T-helper 17 cell (primary cell): ENCODE measurements at places on chromosomes 11 and 22. TPM values are rescaled to one million over a fixed set of nuclear protein-coding genes. Genes with fewer than 3 reads are reported as not detected.
A peak's percentile ranks its signal among the peaks of the same experiment; 100 is the strongest.

RAG2 gene
- total RNA-seq, result not detected

GRCh38 chr11:56624661-56625110, 10.0 kb upstream of the OR5M1 start:
- no peak overlapping the region for H3K4me3 ChIP-seq
- no peaks in the 10 kb centered on the region for H3K27me3 ChIP-seq
- no peaks in the 10 kb centered on the region for H3K36me3 ChIP-seq
- H3K27ac ChIP-seq, result no peak overlapping the region
- DNase-seq, result no peak

DNA sequence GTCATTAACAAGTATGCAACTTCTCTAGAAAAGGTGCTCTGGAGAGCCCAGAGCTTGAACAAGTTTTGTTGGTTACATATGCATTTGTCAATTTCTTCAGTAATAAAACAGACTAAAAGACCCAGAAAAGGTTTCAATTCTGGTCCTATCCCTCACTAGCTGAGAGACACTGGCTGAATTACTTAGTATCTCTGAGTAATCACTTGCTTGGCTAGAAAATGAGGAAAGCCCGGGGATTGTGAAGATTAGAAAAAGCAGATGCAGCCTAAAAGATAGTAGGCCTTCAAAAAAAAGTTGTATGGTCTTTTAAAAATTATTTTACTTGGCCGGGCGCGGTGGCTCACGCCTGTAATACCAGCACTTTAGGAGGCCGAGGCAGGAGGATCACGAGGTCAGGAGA, 41.2 kb downstream of the MAPK1 start:
- no peaks in the 10 kb centered on the region for H3K36me3 ChIP-seq
- H3K4me3 ChIP-seq, result no peak overlapping the region
- no peak for DNase-seq
- no peaks in the 10 kb centered on the region for H3K27me3 ChIP-seq
- peak overlapping the region; percentile 32 for H3K27ac ChIP-seq

TMPRSS13 gene
- 2.4 TPM for total RNA-seq

KLHL35 gene
- total RNA-seq, result 1.3 TPM

DNA sequence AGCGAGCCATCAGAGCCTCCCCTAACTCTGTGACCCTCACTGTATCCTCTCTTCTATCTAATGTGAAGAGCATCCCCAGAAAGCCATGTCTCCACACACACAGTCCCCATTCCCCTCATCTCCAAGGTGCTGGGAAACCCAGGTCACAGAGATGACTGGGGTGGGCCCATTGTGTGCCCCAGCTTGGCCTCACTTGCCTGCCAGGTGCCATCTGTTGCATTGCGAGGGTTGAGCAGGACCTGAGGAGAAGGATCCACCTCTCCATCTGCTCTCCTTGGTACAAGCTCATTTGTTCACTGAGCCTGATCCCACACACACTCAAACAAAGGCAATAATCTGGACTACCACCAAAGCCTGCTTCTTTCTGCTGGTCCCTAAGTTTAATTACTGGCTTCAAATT, 118.8 kb downstream of the SPATA19 start:
- no peak overlapping the region for H3K27ac ChIP-seq
- no peaks in the 10 kb centered on the region for H3K4me1 ChIP-seq
- no peaks in the 10 kb centered on the region for H3K36me3 ChIP-seq
- no peak for DNase-seq

DNA sequence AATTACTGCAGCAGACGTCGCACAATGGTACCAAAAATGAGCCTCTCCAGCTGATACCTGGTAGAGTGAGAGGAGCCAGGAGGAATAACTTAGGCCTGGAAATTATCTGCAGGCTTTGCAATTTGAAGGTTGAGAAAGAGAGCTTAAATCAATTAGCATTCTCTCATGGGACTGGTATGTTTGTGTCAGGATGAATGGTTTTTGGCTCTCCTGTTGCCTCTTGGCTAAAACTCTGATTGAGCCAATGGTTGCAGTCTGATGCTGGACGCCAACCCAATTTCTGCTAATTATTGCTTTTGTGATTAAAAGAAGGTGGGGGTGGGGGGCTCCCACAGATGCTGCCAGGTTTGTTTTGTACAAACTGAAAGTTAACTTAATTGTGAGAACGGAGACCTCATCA, 12.5 kb upstream of the NELL1 start:
- peaks cover 58% of the 10 kb centered on the region for H3K27me3 ChIP-seq
- no peak for DNase-seq
- H3K4me1 ChIP-seq, result no peaks in the 10 kb centered on the region
- no peak overlapping the region for H3K4me3 ChIP-seq

SCGB1A1 gene
- total RNA-seq, result not detected

DNA sequence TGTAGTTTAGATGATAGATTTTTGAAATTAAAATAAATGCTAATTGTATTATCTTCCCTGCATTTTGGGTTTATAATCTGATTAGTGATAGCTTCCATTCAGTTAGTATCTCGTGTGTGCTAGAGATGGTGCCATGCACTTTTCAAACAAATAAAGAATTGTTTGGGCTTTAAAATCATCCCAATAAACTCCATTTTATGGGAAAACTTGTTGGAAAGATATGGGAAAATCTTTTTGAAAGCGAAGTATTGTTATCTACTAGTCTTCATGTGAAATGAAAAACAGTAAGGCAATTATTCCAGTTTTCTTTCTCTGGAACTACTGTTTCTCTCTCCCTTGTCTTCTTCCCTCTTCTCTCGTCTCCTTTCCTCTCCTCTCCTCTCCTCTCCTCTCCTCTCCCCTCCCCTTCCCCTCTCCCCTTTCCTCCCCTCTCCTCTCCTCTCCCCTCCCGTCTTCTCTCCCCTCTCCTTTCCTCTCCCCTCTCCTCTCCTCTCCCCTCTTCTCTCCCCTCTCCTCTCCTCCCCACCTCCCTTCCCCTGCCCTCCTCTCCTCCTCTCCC, 27.9 kb upstream of the MUC15 start:
- H3K27ac ChIP-seq, result no peak overlapping the region
- no peaks in the 10 kb centered on the region for H3K4me1 ChIP-seq
- no peaks in the 10 kb centered on the region for H3K36me3 ChIP-seq
- no peak overlapping the region for H3K4me3 ChIP-seq

OR2AG2 gene
- total RNA-seq, result not detected

- no peak overlapping the region for H3K27ac ChIP-seq
- peaks cover 16% of the 10 kb centered on the region for H3K27me3 ChIP-seq
- peak overlapping the region; percentile 88 for H3K4me3 ChIP-seq
- H3K4me1 ChIP-seq, result peaks cover 30% of the 10 kb centered on the region
Measured at GRCh38 chr11:114061681-114062049, 2.2 kb downstream of the ZBTB16 start.

DGCR6L gene
- total RNA-seq, result 31.7 TPM

- H3K27ac ChIP-seq, result no peak overlapping the region
- peaks cover 21% of the 10 kb centered on the region for H3K27me3 ChIP-seq
- H3K4me1 ChIP-seq, result peaks cover 12% of the 10 kb centered on the region
- DNase-seq, result peak; percentile 21
Measured at GRCh38 chr11:62340269-62340901, 3.1 kb downstream of the ASRGL1 start.

DNA sequence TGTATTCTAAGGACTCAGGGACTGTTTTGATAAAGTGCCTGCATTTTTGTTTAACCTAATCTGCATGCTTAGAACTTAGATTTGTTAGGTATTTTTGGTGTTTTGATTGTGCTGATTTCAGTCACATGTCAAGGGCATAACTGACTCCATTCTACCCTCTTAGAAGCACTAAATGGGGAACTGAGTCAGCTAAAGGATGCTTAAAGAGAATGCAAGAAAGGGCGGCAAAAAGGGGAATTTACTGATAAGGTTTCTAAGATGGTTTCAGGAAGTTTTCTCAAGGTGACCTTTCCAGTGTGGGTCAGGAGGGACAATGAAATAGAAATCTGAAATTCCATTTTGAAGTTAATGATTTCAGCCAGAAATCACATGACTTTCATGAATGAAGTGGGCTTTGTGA, 43.0 kb downstream of the MMP20 start:
- H3K36me3 ChIP-seq, result peaks cover 1% of the 10 kb centered on the region
- H3K4me1 ChIP-seq, result peaks cover 9% of the 10 kb centered on the region
- no peak overlapping the region for H3K27ac ChIP-seq
- H3K27me3 ChIP-seq, result no peaks in the 10 kb centered on the region

DNA sequence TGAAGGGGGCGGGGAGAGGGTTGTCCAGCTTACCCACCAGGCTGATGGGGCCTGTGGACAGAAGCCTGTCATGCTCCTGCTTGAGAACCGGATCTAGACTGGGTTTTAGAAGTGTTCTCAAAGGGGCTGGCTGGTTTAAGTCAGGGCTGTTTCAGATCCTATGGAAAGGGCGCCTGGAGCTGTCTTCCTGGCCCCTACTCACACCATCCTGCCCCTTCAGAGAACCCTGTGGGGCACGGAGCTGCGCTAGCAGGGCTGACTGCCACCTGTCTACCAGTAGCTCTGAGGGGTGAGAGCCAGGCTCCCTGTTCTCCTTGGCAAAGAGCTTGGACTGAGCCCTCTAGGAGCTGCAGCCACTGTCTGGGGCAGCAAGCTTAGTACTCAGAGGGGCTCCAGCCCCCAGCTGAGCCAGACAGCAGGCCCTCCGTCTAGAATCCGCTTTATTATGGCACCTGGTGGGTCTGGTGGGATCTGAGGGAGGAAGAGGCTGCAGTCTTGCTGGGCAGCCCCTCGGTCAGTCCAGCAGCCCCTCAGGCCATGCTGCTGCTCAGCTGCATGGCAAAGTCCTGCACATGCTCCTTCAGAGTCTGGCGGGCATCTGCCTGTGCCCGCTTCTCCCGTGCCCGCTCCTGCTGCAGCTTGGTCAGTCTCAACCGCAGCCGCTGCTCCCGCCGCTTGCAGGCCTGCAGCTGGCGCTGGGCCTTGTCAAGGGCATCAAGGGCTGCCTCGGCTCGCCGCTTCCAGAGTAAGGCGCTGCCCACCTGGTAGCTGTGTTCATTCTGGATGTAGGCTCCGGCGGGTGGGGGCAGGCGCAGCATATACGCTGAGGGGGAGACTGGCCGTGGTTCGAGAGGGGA, 2.3 kb downstream of the THAP7 start:
- H3K27me3 ChIP-seq, result no peaks in the 10 kb centered on the region
- no peaks in the 10 kb centered on the region for H3K36me3 ChIP-seq
- peaks cover 24% of the 10 kb centered on the region for H3K4me1 ChIP-seq
- peak overlapping the region; percentile 97 for H3K27ac ChIP-seq
- no peak for DNase-seq
- H3K4me3 ChIP-seq, result peak overlapping the region; percentile 93

DNA sequence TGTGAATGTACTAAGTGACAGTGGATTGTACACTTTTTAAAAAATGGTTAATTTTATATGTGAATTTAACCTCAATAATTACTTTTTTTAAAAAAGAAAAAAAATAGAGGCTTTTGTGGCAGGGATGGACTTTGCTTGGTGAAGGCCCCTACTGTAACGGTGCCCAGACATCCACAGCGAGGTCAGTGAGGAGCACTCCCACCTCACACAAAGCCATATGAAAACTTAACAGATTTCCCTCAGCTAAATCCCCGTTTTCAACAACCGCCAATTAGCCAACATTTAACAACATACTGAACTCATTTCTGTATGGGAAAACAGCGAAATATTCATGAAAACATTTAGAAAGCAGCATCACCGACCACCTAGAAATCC, 642 bp upstream of the C11orf58 start:
- no peaks in the 10 kb centered on the region for H3K27me3 ChIP-seq
- H3K27ac ChIP-seq, result no peak overlapping the region
- no peak for DNase-seq
- H3K4me3 ChIP-seq, result peak overlapping the region; percentile 60
- peaks cover 10% of the 10 kb centered on the region for H3K4me1 ChIP-seq
- H3K36me3 ChIP-seq, result no peaks in the 10 kb centered on the region

DNA sequence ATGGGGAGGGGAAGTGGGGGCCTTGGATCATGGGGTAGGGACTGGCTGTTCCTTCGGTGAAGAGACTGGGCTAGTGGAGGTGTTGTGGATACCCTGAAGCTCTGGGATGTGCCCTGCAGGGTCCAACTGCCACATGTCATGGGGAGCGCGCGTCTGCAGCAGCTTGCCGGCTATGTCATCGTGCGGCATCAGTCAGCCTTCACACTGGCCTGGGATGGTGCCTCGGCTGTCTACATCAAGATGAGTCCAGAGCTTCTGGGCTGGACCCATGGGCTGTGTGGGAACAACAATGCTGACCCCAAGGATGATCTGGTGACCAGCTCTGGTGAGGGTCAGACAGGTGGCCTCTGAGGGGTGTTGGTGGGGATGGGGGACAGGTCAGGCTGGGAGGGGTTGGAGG, 9.9 kb downstream of the OTOG start:
- H3K4me1 ChIP-seq, result peaks cover 4% of the 10 kb centered on the region
- no peak overlapping the region for H3K4me3 ChIP-seq
- H3K27me3 ChIP-seq, result peaks cover 61% of the 10 kb centered on the region
- no peak overlapping the region for H3K27ac ChIP-seq

GRCh38 chr11:33942954-33943353, 51.1 kb upstream of the LMO2 start:
- DNase-seq, result no peak
- H3K4me1 ChIP-seq, result no peaks in the 10 kb centered on the region
- peaks cover 24% of the 10 kb centered on the region for H3K27me3 ChIP-seq
- no peak overlapping the region for H3K27ac ChIP-seq
- H3K4me3 ChIP-seq, result no peak overlapping the region

DNA sequence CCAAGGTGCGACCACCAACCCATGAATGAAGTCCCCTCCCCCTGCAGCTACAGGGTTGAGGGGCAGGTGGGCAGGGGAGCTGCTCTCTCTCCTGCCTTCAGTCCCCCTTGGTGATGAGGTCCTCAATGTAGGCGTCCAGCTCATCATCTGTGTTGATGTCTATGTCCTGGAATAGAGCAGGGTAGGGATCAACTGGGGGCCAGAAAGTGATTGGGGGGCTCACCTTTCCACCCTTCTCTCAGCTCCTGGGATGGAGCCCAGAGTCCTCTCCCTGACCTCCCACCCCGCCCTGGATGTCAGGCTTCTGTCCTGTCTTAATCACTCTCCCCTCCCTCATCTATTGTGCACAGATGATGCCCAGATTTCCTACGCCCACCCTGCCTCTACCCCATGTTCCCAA, 41.9 kb downstream of the MORC2 start:
- no peaks in the 10 kb centered on the region for H3K27me3 ChIP-seq
- H3K4me3 ChIP-seq, result peak overlapping the region; percentile 28
- DNase-seq, result no peak

RIN1 gene
- total RNA-seq, result 1.9 TPM

DNA sequence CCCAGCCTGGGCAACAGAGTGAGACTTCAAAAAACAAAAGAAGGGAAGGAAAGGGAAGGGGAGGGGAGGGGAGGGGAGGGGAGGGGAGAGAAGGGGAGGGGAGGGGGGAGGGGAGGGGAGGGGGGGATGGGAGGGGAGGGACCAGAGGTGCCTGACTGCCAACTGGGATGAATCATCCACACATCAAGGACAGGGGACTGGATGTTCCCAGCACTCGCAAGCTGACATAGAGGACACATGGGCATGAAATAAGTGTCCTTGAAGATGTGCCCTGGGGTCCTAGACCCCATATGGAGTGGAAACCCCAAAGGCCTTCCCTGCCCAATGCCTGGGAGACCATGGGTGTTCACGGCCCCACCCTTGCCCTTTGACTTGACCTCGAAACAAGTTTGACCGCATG, 19.8 kb downstream of the TST start:
- peaks cover 9% of the 10 kb centered on the region for H3K4me1 ChIP-seq
- H3K27ac ChIP-seq, result no peak overlapping the region
- H3K4me3 ChIP-seq, result no peak overlapping the region
- no peak for DNase-seq
- peaks cover 2% of the 10 kb centered on the region for H3K36me3 ChIP-seq

POU2AF2 gene
- total RNA-seq, result not detected

LBHD1 gene
- total RNA-seq, result 14.9 TPM

GRCh38 chr22:27867953-27868731, 50.9 kb downstream of the PITPNB start:
- H3K4me3 ChIP-seq, result no peak overlapping the region
- H3K36me3 ChIP-seq, result no peaks in the 10 kb centered on the region
- H3K27me3 ChIP-seq, result no peaks in the 10 kb centered on the region
- H3K27ac ChIP-seq, result peak overlapping the region; percentile 43
- peaks cover 19% of the 10 kb centered on the region for H3K4me1 ChIP-seq
